ENCODE measurements at places on chromosomes 5 and 9. TPM values are rescaled to one million over a fixed set of nuclear protein-coding genes. Genes with fewer than 3 reads are reported as not detected.

Gene SMIM23
- total RNA-seq, result not detected

DNA sequence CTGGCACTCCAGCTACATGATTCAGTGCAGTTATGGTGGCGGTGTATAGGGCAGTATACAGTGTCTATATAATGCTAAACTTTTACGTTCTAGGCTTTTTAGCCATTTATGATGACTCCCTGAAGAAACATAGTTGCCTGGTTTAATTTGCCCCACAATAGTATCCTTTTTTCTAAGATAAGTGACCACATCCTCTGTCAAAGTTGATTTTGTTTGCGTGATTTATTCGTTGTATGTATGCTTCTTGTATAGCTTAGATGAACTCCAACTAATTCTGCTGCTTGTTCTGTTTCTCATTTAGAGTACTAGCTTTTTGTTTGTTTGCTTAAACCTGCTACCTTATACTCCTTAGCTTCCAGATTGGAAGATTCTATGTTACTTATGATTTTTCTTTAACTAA, 83.6 kb downstream of the ERMP1 start:
- no peak for DNase-seq

- no peak for DNase-seq
Observed at GRCh38 chr5:110361471-110361870, 365.0 kb downstream of the TMEM232 start.

Gene RASGRF2
- total RNA-seq, result 0.14 TPM

- DNase-seq, result no peak
Observed at GRCh38 chr5:105392710-105393149, 1830.1 kb upstream of the NUDT12 start.

Gene SNCAIP
- 10.2 TPM for total RNA-seq

DNA sequence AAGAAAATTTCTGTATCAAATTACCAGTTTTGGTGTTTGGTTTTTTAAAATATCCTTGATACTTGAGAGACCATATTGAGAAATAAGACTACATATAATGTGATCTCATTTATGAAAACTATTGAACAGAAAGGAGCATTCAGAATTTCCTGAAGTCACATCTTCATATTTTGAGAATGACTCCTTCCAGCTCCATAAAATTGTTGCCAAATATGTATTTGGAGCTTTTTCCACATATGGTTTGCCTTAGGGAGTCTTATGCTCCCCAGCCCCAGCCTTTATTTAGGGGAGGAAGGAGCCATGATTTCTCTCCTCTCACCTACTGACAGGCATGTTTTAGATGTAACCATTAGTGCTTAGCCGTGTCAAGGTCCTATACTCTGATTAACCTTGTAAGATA, 51.1 kb downstream of the GCNT1 start:
- DNase-seq, result no peak

DNA sequence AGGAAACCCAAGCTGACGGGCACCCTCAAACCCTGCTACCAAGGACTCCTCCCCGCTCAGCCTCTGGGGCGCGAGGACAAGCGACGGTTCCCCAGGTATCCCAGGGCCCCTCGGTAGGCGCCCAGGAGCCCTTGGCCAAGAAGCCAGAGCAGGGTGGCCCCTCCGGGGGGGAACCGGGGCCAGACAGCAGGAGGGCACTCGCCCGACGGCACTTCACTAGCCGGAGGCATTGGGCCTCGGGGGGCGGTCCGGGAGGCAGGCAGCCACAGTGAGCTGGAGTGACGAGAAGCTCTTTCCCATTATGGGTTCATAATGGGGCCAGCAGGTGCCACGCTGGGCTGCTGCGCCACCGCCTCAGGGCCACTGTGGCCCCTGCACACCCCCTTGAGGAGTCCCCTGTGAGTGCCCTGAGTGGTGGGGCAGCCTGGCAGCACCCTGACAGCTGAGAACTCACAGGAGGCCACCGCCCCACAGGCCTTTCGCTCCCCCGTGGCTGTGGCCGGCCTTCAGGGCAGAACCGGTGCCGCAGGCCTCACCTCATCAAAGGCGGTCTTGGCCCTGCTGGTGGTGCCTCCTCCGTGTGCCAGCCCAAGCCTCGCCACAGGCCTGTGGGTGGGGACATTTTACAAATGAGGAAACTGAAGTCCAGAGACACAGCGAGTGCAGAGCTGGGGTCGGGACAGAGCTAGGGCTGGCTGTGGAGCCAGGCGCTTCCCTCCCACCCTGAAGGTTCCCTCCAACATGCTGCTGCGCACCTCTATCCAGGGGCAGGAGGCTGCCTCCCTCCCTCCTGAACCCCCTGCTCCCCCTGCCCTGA, 68.7 kb downstream of the PSMB7 start:
- no peak for DNase-seq

GRCh38 chr9:137306850-137307254, 4.8 kb upstream of the NRARP start:
- DNase-seq, result no peak

DNA sequence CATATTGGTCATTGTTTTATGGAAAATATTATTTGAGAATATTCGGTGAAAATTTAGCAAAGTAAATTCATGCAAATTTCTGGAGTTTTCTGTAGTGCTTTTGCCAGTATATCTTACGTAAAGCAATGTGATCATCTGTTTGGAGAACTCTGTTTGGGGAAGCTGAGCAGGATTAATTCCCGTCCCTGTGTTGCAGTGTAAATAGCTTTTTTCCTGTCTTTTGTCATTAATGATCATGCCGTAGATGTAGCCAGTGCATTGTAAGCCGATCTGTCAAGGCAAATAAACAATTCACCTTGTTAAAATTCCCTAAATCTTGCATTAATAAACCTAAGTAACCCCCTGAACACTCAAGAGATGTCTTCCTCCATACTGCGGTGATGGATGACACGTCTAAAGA, 39.2 kb downstream of the PPIC start:
- no peak for DNase-seq

Gene SLC1A3
- total RNA-seq, result 24.4 TPM

Gene GPR150
- total RNA-seq, result not detected

DNA sequence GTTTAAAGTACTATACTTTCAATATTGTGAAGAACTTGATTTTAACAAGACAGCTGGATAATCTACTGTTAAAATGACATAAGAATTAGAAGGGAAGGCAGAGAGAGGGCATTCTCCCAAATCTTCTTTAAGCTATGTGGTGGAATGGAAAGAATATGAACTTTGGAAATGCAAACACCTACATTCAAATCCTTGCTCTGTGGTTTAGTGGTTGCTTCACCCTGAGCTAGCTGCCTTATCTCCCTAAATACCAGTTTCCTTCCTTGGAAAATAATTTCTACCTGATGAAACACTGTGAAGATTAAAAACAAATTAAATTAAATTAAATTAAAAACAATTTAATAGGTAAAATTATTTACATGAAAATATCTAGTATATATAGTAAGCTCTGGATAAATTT, 98.5 kb downstream of the GPR21 start:
- no peak for DNase-seq

- DNase-seq, result peak; percentile 90
Observed at GRCh38 chr9:92764988-92765936, 629 bp upstream of the BICD2 start.

DNA sequence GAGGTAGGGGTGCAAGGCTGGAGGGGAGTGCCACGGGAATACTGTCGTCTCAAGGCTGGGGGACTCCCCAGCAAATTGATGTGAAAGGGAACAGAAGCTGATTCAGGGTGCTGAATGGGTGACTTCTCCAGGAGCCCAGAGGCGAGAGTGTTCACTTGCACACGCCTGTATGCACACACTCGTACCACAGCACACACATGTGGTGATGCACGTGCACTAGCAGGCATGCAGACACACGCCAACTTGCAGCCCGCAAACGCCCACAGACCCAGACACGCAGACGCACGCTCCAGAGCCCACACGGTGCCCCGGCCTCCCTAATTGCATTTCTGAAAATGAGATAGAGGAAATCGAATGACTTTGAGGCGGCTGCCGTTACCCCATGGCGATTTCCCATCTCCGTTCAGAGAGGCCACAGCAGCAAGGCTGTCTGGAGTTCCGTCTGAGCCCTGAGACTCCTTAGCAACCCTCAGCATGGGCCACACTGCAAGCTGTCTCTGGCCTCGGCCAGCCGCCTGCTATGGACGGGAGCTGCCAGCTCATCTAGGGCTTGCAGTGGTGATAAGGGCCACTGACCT, 9.1 kb upstream of the ADAMTS2 start:
- DNase-seq, result no peak

Gene TLX3
- total RNA-seq, result 0.52 TPM

Gene PSD2
- total RNA-seq, result 0.68 TPM

DNA sequence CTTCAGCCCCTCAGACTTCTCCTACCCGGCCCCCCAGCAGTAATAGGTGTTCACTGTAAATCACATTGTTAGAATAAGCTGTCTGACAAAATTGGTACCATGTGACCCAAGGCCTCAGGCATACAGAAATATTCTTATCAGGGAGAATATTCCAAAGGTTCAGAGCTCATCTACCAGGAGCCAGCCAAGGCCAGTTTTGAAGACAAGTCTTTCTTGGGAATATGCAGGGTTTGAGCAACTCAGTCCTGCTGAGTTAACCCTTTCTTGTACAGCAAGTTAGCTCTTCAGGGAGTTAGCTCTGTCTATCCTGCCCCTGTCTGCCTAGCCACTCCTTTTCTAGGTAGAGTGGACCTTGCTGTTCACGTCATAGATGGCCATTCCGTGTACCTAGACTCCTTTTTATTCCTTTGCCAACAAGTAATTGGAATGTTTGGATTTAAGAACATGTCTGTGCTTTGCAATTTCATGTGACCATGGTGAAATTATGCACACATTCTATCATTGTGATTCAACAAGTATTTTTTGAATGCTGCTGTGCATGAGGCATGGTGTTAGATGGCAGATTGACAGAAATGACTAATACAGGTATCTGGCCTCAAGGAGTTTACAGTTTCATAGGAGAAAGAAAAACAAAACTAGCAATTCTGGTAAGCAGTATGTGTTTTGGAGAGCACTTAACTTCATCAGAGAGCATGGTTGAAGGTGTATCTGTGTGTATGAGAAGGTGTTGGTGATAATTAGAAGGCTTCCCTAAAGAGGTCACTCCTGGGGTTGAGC, 22.6 kb downstream of the TGFBR1 start:
- no peak for DNase-seq

Gene MYMK
- not detected for total RNA-seq

Gene SLC4A9
- not detected for total RNA-seq

DNA sequence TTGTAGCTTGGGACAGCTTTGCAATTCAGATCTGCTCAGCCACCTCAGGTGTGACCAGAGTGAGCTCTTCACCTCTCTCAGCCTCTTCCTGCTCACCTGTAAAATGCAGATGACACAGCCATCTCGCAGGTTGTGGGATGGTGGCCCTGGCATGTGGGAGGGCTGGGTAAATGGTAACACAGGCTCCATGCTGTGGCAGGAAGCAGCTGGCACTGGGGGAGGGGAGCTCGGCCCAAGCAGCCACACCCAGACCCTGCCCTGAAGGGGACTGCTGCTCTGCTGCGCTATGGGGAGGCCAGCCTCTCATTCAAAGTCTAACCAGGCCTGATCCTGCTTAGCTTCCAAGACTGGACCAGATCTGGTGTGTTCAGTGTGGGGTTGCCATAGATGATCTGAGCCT, 24.1 kb downstream of the PHF2 start:
- DNase-seq, result no peak

DNA sequence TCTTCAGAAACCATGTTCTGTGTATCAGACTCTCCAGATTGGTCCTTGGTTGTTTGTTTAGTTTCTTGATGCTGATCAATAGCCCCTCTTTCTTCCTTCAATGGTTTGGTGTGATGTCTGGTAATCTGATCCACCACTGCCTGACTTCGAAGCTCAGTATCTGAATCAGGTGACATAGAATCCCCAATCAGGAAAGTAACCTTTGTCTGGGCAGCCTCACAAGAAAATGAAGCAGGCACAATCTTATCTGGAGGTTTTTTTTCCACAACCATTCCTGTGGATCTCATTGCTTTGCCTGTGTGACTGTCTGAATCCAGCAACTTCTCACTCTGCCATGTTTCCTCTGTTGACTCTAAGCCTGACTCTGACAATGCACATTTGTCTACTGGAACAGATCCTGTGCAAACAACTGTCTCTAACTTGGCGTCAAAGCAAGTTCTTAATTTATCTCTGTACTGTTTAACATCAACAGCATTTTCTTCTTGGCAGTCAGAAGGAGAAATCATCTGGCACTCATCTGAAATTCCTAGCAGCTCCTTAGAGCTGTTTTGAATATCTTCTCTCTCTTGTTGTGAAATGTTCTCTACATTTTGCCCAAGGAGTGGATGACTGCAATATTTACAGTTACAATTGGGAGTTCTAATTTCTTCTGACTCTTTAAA, 37.1 kb upstream of the RAPGEF6 start:
- DNase-seq, result no peak

Gene GLRA1
- 0.21 TPM for total RNA-seq

DNA sequence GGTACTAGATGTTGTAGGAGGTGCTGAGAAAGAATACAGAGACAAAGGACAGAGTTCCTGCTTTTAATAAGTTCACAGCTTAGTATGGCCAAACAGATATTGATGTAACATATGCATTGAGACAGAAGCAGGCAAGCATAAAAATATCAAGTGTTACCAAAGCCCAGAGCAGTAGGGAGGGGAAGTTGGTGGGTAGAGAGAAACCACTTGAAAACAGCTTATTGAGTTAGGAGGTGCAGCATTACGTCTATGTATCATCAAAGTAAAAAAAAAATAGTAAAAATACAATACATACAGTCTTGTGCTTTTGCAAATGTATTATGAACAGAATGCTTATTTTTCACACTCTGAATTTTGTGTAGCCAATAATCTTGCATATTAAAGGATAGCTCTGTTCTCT, 441.8 kb upstream of the SGCD start:
- no peak for DNase-seq

- DNase-seq, result no peak
Observed at GRCh38 chr5:151556806-151557205, 34.3 kb downstream of the FAT2 start.

DNA sequence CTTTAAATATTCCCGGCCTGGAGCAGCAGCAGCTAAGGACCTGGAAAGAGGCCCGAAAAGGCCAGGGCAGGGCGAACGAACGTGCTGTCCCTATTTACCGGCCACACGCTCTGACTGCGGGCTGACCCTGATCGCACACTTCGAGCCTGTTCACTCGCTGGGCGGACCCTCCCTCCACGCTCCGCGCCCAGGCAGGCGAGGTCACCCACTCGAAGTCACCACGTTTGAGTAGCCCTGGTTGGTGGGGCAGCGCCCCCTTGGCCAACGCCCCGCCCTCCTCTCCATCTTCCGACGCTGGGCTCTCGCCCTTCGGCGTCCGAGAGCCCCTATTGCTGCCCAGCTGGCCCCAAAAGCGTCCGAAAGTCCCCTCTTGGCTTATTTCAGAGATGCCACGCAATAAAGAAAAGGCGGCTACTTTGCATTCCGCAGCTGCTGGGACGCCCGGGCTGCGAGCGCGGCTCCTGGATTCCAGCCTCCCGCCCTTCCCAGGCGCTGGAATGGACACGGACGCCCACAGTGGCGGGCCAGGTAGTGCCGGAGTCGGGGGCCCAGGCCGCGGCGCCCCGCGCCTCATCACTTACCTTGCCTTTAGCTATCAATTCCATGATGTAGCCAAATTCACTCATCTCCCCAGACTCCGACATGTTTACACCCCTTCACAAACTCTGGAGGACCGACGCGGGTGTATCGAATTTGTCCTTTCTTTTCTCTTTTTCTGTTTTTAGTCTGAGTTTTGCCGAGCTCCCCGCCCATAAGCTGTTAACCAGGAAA, 9.9 kb upstream of the TRIM36 start:
- peak; percentile 22 for DNase-seq

Gene SPATA31D4
- total RNA-seq, result not detected
